ENCODE measurements at places on chromosomes 16 and 17.

DNA sequence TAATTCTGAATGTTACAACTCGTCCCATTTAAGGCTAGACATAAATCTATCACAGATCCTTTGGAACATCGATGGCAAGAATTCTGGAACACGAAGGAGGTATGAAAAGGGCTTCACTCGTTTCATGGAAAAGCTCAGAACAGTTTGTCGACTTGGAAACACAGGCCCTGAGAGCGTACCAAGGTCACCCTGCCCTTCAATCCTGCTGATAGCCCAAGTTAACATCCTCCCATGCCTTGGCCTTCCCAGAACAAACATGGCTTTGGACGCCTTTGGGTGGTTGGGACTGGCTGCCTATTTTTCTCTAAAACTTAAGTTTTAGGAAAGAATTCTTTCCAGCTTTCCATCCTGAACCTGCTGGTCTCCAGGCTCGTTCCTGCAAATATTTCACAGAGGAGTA is 396.1 kb downstream of the MAF start:
- DNase-seq, result no peak

GRCh38 chr17:58974354-58974753 is 132.3 kb downstream of the TRIM37 start:
- DNase-seq, result no peak

DNA sequence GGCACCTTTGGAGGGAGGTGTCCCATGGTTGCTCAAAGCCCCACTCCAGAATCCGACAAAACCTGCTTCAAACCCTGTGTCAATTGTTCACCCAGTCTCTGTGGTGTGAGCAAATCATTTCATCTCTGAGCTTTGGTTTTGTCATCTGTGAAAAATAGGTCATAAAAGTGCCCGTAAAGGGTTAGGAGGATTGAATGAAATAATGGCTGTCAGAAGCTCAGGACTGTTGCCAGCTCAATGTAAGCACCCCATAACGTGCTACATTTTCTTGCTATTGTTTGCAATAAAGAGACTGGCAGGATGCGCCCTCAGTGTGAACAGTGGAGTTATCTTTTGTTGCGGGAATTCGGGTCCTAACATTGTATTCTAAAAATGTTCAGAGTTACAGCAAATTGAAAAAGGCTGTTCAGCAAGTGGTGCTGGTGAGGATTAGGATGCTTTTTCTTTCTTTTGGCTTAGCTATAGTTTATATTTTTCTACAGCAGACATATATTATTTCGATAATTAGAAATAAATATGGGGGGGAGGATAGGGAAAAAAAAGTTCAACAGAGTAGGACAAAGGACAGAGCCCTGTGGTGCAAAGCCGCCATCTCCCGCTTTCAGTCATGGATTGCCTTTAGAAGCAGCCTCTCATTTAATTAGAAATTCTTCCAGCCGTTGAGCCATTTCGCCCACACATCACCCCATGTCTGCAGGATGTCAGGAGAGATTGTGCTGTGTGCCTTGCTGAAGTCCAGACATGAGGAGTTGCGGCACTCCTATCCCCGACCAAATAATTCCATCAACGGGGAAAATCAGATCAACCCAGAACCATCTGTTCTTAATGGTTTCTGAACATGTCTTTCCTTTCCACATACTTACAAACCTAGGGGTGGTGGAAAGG is 20.9 kb upstream of the PYY start:
- DNase-seq, result no peak

GRCh38 chr17:40679523-40679907 is 14.5 kb upstream of the KRT222 start:
- no peak for DNase-seq

GRCh38 chr17:49777563-49777962 is 10.9 kb upstream of the KAT7 start:
- no peak for DNase-seq

GRCh38 chr17:31002047-31002446 is 31.2 kb downstream of the RNF135 start:
- no peak for DNase-seq

DNA sequence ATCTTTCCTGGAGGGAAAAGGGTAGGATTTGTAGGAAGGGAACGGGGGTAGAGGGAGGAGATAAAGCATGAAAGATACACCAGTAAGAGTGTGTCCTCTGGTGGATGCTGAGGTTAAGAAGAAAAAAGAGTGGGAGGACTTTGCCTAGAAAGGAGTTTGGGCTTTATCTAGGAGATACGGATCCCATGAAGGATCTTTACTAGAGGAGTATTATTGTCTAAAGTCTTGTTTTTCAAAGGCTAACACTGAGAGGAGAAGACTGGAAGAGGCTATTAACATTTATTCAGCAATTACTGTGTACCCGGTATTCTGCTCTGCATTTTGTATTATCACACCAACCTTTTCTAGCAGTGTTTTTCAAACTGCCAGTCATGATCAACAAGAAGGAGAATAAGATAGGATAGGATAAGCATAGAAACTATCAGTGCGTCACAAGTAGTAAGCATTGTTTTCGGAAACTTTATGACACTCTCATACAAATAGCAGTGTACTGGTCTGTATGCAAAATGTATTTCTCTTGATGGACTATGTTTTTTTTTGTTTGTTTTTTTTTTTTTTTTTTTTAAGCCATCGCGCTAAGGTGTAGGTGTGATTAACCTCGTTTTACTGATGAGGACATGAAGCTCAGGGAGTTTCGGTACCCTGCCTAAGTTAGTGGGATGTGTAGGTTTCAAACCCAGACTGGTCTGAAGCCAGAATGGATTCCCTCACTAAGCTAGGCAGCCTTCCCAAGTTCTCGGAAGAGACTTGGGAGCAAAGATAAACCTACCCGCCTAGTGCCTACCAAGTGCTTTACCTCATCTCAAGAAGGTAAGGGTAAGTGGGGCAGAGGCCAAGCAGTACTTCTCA is 1.3 kb upstream of the SP2 start:
- DNase-seq, result no peak

- no peak for DNase-seq
Observed at GRCh38 chr17:28039251-28039650, 3.2 kb upstream of the NLK start.

DNA sequence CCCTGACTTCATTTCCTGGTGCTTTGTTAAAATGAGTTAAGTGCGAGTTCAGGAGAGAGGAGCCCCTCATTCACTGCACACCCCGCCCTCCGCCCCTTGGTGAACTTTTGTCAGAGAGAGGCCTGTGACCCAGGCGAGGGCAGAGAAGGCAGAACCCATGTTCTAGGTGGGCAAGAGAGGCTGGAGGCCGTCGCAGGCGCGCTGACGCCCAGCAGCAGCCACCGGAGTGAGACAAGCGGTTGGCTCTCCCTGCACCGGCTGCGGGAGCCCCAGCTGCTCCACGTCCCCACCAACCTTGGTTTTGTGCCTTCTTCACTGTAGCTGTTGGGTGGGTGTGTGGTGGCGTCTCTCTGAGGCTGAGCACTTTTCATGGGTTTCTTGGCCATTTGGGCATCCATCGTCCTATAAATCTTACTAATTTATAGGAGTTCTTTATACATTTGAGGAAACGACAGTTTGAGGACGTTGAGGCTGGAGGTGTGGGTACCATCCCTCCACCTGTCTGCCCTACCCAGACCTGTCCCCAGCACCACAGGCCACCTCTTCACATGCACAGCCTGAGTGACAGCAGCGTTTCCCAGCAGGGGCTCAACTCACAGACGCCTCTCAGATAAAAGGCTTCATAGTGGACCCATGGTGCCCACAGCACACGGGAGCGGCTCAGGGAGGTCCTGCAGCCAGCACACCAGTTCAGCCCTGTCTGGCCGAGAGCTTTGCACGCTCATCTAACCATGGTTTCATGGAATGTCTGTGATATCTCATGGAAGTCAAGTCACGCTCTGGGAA is 45.2 kb upstream of the CBFA2T3 start:
- DNase-seq, result no peak

- no peak for DNase-seq
Observed at GRCh38 chr17:79581324-79581932, 29.4 kb downstream of the RBFOX3 start.

- no peak for DNase-seq
Observed at GRCh38 chr17:35998756-35999155, 2.6 kb downstream of the CCL15 start.

GRCh38 chr17:64297467-64298088 is 34.5 kb upstream of the TEX2 start:
- no peak for DNase-seq

DNA sequence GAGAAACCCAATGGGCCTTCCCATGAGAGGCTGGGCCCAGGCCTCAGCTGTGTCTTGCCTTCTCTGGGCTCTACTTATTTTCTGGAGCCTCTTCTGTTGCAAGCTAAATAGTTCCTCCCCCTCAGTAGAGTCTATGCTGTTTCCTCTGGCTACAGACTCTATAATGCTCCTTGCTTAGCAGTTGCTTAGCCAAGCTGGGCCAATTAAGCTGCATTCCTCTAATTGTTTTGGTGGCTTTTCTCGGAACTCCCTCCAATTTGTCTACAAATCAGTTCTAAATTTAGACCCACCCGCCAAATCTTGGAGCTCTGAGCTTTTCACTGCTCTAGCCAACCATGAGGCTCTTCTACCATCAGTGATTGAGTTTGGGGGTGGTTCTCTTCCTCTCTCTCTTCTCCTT is 302.7 kb upstream of the ASIC2 start:
- DNase-seq, result no peak

DNA sequence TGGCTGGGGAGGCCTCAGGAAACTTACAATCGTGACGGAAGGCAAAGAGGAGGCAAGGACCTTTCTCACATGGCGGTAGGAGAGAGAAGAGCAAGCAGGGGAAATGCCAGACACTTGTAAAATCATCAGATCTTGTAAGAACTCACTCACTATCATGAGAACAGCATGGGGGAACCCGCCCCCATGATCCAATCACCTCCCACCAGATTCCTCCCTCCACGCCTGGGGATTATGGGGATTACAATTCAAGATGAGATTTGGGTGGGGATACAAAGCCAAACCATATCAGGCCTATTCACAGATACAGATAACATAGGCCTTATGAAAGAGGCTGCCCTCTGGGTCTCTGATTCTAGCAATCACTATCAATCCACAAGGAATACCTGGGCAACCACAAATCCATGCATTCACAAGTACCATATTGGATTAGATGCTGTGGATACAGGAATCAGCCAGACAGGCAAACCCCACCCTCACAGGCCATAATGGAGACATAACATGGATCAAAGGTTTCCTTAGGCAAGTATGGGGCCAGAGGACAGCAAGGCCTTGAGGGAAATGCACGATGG is 284.9 kb downstream of the SOX9 start:
- DNase-seq, result no peak

- no peak for DNase-seq
Observed at GRCh38 chr16:57566436-57566835, 24.0 kb downstream of the ADGRG5 start.

All from T-helper 1 cell (primary cell).